ENCODE measurements at places on chromosomes 3 and 15.

- DNase-seq: no peak
These were observed 293.9 kb upstream of the RBMS3 start for GRCh38 chr3:28986922-28987321.

- no peak for DNase-seq
These were observed 230.2 kb downstream of the ZNF621 start for GRCh38 chr3:40754994-40755393.

DNA sequence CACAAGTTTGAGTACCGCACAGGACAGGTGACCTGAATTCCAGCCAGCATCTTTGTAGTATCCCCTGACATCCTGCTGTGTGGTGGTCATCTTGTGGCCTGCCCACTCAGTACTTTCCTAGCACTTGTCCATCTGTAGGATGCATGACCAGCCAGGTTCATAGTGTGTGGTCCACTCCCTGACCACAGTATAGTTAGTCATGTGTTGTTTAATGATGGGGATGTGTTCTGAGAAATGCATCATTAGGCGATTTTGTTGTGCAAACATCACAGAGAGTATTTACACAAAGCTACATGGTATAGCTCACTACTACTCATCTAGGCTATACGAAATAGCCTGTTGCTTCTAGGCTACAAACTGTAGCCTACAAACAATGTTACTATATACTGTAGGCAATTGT lies 16.9 kb upstream of the RBPMS2 start:
- DNase-seq: no peak

DNA sequence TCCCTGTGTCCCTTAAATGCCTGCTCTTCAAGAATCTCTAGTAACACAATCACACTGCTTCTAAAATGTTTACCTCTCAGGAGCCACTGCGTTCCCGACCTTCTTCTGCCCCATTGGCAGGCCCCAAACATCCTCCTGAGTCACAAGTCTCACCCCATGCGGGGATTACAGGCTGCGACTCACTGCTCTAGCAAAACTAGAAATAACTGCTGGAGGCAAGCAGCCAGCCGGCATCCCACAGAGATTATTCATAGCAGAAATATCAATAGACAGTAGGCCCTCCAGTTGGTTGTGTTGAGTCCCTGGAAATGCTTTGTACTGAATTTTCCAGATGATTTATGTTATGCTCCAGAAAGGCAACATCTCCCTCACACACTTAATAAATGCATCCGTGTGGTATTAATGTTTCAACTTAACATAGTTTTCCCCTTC lies 64.8 kb downstream of the RFTN1 start:
- no peak for DNase-seq

- DNase-seq: no peak
These were observed 38.0 kb downstream of the TMEM41A start for GRCh38 chr3:185460719-185461350.

DNA sequence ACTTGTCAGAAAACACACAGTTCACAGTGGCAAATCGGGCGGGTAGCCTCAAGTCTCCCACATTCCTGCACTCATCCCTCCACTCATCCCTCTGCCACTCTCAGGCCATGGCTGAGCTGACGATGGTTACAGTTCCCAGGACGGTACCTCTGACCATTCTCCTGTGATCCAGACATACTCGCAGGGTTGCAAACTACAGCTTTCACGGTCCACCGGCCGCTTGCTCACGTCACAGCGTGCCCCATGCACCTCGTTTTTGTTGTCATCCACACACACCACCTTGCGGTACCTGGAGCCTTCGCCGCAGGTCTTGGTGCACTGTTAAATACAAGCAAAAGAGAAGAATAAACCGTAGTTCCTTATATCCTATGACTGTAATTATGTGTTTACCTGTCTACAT lies 137.1 kb downstream of the ADAMTS9 start:
- no peak for DNase-seq

DNA sequence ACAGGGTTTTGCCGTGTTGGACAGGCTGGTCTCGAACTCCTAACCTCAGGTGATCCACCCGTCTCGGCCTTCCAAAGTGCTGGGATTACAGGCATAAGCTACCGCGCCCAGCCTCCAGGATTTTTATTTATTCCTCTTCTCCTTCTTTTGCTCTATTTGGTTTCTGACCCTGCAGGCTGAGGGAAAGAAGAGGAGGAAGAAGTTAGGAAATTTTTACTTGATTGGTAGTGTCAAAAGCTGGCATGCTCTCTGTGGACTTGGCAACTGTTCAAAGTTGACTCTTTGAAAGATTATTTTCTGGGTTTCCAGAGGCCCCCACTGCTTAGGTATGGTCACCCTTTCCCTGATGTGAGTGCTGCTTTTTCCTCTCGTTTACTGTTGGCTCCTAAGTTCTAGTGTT lies 372.2 kb downstream of the DIPK2A start:
- DNase-seq: no peak

Measured in stimulated activated CD4-positive, alpha-beta T cell treated with anti-CD3 and anti-CD28 coated beads, Interleukin-1b, Interleukin-23, amount 100 ng/mL, for 1 hour (primary cell).